ENCODE measurements at places on chromosomes 11 and 22.

DNA sequence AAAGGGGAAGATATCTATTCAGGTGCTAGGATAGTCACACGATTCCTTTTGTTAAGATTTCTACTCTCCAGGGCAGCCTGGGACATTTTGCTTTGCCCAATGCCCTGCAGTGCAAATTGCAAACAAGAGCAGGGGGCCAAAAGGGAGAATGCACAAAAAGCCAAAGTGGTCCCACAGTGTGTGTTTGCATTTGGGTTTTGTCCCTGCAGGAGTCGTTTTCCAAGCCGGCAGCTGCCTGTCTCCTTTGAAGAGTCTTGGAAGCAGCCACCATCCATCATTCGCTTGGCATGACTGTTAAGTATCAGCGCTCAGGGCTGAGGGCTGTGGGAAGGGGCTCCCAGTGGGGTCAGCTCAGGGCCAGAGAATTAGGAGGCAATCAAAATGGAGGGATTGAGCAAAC, 184.7 kb downstream of the MIAT start:
- no peak for DNase-seq

GRCh38 chr11:128874427-128874826, 7.3 kb upstream of the KCNJ1 start:
- DNase-seq, result no peak

- no peak for DNase-seq
Observed at GRCh38 chr11:35436581-35437250, 17.4 kb upstream of the SLC1A2 start.

GRCh38 chr11:6127881-6128280, 20.4 kb downstream of the OR56B4 start:
- no peak for DNase-seq

- DNase-seq, result no peak
Observed at GRCh38 chr11:69317401-69318092, 23.6 kb downstream of the MYEOV start.

GRCh38 chr22:39514373-39514973, 5.9 kb upstream of the ATF4 start:
- peak; percentile 41 for DNase-seq

DNA sequence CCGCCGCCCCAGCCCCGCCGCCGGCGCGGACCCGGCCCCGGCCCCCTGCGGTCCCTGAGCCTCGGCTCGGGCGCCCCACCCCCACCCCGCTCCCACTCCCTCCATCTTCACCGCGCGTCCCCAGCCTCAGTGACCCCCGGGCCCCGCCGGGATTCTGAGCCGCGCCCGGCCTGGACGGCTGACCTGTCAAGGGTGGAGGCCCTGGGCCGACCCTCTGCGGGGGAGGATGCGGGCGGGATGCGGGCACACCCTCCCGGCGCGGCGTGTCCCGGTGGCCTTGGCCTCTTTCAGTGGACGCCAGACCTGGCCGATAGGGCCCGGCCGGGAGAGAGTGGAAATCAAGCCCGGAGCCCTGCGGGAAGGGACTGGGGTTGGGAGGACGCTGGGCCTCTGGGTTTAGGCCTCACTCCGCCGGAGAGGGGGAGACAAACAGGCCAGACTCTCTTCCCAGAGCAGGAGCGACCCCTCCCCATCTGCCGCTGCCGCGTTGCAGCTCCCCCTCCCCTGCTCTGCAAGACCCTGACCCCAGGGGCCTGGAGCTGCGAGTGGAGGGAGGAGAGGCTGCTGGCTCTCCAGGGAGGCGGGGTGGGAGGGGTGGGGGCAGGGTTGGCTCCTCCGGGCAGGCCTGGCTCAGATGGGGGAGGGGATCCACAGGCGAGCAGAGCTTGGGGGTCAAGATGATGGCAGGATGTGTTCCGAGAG, 525 bp downstream of the MAPK8IP2 start:
- no peak for DNase-seq
